ENCODE measurements at places on chromosomes 6 and 20.

DNA sequence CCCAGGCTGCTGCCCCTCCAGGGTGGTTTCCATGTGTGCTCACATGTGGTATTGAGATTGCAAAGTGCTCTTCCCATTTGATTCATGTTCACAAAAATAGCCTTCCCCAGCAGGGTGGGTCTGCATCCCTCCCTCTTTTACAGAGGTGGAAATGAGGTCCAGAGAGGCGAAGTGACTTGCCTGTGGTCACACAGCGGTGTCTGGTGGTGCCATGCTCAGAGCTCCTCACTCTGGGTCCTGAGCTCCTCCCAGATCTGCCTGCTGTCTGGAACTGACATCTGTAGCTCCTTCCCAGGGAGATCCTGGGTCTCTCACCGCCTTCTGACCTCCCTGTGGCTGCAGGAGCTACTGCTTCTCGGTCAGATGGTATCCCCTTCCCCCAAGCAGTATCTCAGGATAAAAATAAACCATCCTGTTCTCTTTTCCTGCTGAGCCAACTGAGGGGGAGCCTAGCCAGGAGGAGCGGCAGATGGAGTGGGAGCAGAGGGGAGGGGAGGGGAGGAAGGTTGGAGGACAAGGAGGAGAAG lies 11.9 kb downstream of the CD40 start:
- no peak for DNase-seq

DNA sequence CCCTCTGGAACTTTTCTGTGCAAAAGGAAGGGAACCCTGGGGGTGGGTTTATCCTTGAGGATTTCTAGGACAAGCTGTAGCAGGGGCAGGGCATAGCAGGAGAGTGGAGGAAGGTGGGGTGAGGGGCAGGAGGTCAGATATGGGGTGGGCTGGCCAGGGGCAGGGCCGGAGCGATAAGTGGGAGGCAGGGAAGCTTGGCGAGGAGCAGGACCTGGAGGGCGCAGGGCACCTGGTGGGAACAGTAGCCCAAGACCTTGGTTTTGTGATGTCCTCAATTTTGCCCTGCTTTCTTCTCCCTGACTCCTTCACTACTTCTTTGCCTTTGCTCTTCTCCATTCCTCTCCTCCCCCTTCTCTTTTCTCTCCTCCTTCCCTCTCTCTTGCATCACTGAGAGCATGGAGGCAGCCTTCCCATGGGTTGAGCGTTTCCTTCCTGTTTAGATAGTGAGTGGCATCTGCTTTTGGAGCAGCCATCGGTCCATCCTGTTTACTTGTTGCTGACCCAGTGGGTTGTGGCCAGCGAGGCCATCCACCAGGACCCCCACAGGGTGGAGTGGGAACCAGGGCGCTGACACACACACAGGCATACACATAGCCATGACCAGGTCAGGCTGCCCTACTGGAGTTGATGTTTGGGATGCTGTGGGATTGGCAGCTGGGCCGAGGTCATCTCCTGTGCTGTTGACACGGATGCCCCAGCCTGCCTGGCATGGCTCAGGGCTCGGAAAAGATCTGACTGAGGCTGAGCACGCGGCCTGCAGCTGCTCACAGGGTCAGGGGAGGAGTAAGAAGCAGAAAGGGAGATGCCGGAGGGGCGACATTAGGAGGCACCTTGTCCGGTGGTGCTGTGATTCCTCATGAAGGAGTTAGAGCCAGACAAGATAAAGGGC lies 121.0 kb upstream of the RNF24 start:
- DNase-seq = no peak

DNA sequence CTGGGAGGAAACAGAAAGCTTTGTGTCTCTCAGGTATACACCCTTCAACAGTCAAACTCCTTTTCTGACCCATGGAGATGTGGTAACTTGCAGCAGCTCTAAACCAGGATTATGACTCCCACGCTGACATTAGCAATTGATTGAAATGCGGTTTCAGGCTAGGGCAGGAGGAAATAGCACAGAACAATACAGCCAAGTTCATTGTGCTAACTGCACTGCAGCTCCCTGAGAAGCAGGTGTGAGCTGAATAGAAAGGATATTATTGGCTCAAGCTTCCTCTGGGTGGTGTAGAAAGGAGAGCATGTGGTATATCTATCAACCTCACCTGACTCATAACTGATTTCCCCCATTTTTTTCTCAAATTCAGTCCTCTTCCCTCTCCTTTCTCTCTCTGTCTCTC lies 612.3 kb upstream of the BTBD3 start:
- no peak for DNase-seq

DNA sequence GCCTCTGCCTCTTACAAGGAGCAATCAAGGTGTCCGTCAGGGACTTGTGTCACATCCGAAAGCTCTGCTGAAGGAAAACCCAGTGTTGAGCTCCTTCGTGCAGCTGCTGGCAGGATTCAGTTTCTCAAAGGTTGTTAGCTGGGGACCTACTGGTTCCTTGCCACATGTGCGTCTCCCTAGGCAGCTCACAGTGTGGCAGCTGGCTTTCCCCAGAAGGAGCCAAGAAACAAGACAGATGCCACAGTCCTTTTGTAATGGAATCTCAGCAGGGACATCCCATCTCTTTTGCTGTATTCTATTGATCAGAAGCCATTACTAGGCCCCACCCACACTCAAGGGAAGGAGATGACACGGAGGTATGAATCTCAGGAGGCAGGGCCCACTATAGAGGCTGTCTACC lies 488.8 kb downstream of the CD83 start:
- DNase-seq = no peak

- no peak for DNase-seq
These were observed 14.4 kb downstream of the PTK7 start for GRCh38 chr6:43090559-43090956.

- DNase-seq = no peak
These were observed 1195.9 kb upstream of the MAP3K7 start for GRCh38 chr6:91782802-91783201.

DNA sequence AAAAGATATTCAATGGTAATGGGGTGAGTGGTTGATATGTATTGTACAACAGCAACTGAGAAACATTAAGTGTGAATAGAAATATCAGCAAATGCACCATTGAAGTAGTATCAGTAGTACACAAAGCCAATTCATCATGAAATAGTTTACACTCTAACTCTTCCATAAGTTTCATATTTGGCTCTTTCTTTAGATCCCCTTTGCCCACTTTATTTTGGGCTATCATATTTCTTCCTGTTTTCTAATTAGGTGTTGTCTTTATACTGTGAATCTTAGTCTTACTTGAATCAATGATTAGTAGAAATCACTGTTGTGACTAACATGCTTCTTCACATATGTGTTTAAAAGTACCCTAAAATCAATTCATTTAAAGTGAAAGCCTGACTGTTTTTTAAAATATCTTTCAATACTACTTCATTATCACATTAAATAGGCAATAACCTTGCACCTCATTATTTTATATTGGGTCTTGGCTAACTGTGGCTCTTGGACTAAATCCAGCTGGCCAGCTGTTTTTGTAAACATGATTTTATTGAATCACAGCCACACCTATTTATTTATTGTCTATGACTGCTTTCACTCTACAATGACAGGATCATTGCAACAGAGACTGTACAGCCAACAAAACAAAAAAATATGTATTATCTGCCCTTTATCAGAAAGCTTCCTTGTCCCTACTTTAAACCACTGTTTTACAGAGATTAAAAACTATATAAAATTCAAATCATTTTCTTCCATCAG lies 38.9 kb downstream of the EYS start:
- no peak for DNase-seq

DNA sequence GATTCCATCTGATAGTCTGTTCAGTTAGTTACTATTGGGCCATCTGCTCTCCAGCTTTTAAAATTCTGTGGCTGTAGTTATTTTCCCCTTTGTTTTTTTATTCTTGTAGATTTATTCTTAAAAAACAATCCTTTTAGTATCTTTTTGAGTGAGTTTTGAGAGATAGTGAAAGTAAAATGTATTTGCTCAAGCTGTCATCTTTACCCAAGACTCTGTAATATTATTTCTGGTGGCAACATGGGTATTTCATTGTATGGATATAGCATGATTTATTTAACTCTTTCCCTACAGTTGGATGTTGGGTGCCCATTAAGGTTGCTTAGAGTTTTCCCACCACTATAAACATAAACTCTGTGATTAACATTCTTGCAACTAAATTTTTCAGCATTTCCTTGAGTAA lies 24.6 kb downstream of the STK4 start:
- no peak for DNase-seq

DNA sequence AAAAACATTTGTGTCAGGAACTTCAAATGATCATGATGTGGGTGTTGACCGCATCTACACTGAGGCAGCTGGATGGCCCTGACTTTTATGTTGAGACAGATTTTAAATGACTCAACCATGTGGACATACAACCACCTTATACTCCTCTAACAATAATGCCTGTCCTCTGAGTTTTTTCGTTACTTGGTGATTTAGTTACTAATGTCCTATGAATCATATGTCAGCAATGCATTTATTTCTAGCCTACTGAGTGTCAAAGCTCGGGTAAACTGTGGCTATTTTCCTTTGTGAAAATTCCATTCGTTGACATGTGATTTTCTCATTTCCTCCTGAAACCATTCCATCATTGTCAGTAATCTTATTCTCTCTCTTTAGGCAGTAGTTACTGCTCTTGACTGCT lies 38.9 kb upstream of the NKX2-4 start:
- DNase-seq = no peak
